ENCODE measurements at places on chromosomes 16 and 17.

GRCh38 chr16:10994571-10994970, 50.2 kb downstream of the CLEC16A start:
- no peak for DNase-seq

DNA sequence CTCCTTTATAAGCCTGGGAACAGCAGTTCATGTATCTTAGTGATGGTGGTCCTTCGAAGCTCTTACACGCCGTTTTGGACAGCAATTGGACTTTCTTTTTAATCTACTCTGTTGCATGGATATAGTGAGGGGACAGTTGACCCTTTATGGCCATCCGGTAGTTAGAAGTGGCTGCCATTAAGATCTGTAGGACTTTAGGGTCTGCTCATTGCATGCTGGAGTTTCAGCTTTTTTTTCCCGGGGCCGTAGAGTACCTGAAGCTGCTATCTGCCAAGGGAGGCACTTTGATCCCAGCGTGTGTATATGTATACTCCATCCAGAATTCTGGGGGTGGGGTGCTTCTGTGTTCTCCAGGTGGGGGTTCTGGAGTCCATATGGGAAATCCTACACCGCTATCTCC, 1.2 kb downstream of the CYB5D1 start:
- no peak for DNase-seq

DNA sequence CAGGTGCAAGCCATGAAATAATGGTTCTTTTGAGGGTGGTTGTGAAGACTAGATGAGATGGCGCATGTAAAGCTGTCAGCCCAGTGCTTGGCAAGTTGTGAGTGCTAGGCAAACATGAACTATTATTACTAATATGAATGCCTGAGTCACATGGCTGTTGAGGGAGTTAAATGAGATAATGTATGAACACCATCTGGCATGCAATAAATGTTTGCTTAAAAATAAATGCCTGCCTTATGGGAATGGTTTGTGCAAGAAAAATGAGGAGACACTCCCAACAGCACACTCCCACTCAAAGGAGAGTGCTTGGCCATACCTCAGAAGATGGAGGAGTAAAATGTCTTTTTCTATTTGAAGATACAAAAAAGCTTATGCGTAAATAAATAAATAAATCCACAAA, 3.6 kb downstream of the MAPK3 start:
- DNase-seq: no peak

GRCh38 chr17:58370309-58370708, 18.3 kb upstream of the SUPT4H1 start:
- no peak for DNase-seq

DNA sequence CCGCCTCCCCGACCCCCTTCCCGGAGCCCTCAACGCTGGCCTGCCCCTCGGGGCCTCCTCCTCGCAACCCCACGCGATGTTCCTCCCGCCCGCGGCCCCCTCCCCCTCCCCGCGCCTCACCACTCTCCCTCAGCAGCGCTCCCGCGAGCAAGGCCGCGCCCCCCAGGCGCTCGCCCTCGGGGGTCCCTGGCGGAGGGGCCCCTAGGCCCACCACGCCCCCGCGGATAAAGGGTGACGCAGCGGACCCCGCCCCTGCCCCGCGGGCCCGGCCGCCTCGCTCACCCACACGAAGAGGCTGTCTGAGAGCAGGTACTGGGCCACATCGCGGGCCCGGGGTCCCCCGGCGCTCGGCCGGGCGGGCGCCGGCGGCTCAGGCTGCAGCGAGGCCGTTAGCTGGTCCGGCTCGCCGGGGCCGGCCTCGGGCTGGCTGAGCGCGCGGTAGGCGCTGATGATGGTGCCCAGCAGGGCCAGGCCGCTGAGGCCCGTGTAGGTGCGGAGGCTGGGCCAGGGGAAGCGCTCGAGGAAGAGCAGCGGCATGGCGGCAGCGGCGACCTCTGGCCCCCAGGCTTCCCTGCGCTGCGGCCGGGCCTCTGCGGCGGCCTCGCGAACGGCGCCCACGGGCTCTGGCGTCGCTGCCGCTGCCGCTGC, 430 bp downstream of the AMFR start:
- no peak for DNase-seq

- no peak for DNase-seq
Observed at GRCh38 chr17:7932483-7932891, 481 bp downstream of the CNTROB start.

DNA sequence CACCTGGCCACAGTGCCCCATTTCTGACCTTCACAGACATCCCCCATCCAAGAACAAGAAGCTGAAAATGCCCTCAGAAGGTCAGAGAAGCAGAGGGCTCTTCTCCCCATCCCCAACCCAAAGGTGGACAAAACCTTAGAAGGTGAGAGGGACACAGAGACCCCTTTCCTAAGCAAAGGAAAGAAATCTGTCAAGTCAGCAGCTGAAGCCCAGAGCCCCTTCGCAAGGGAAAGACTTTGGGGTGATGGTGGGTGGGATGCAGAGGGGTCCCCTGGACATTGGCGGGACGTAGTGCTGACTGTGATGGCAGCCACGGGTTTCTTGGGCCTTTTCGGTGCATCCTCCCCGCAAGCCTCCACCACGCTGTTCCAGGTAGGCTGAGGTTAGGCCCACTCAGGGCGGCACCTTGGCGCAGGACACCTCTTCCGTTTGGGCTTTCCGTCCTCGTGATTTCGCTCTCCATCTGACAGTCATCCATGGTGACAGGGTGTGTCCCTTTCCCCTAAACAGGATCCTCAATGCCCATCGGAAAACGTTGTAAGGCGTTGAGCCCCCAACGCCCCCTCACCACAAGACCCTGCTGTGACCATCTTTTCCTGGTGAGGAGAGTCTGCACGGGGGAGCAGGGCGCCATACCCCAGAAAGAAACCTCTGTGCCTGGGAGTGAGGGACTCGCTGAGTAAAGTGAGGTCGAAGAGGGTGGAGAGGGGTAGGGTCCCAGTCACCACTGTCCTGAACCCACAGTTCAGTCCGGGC, 10.7 kb upstream of the GSDMA start:
- DNase-seq: no peak

DNA sequence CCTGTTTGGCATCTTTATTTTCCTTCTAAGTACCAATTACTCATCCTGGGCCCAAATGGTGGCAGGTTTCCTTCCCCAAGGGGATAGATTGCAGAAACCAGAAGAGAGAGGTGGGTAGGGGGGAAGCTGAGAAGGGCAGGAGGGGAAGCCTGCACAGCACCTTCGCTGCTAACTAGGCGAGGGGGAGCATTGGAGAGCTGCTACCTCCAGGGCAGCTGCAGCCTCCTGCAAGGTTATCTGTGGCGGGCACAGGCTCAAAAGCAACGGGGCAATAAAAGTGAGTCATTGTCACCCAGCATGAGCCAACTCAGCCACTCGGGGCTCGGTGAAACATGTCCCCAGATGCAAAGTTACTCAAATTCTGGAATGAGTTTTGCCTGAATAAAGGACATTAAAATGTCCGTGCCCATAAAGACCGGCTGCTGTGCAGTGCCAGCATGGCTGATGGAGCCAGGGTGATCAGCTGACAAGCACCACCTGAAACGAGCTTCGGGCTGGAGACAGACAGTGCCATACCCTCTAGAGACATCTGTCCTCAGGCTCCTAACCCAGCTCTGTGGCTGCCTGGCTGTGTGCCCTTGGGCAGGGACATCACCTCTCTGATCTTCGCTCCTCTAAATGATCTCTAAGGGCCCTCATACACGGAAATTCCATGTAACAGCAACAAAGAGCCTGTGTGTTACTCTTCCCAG, 68.1 kb upstream of the GRIN2A start:
- no peak for DNase-seq

GRCh38 chr17:42985225-42985624, 4.9 kb downstream of the RUNDC1 start:
- DNase-seq: no peak

GRCh38 chr17:17433000-17433703, 43.6 kb upstream of the MED9 start:
- no peak for DNase-seq

DNA sequence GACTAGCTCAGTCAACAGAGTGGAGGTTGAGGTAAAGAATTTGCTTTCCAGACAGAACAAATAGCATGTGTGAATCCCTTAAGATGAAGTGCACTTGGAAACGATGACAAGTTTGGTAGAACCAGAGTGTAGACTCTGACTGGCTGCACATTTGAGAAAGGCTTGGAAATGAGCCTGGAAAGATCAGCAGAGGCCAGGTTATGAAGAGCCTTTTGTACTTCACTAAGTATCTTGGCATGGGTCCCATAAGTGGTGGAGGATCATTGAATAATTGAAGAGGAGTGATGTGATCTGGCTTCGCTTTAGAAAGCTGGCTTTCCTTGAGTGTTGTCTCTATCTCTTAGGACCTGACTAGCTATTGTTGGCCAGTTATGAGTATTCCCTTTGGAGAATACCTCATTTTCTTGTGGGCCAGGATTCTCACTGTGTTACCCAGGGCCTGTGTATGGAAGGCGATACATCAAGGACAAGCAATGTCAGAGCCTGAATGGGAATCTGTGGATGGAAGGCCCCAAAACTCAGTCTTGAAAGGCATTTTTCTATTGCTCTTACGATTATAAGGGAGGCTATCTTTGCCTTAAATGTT, 329.8 kb downstream of the UTP18 start:
- no peak for DNase-seq

GRCh38 chr17:10161386-10161785, 37.0 kb downstream of the GAS7 start:
- DNase-seq: no peak

DNA sequence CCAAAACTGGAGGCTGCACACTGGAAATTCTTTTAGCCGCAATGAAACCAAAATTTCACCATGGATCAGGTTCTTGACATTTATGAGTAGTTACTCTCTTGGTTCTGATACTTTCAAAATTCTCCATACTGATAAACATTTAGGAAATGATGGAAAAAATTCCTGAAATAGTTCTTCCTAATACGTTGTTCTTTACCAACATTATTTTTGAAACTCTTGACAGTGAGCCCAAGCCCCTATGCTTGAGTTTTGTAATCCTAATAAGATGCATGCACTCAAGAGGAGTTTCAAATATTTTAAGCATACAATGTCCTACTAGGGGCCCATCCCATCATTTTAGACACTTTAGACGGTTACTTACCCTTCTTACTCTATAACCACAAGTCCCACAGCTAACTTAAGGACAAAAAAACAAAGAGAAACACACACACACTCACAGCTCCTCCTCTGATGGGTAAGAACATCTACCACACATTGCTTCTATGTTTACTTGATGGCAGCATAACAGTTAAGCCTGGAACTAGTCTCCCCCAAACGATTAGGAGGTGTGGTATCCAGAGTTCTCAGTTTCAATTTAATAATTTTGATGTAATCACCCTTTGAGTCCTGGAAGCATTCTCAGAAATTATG, 3.7 kb downstream of the VEZF1 start:
- no peak for DNase-seq

- no peak for DNase-seq
Observed at GRCh38 chr17:10062691-10063385, 135.6 kb downstream of the GAS7 start.

- DNase-seq: no peak
Observed at GRCh38 chr16:72560617-72561016, 388.7 kb upstream of the PMFBP1 start.

GRCh38 chr17:34797720-34798119, 163.5 kb downstream of the CCT6B start:
- peak; percentile 29 for DNase-seq

DNA sequence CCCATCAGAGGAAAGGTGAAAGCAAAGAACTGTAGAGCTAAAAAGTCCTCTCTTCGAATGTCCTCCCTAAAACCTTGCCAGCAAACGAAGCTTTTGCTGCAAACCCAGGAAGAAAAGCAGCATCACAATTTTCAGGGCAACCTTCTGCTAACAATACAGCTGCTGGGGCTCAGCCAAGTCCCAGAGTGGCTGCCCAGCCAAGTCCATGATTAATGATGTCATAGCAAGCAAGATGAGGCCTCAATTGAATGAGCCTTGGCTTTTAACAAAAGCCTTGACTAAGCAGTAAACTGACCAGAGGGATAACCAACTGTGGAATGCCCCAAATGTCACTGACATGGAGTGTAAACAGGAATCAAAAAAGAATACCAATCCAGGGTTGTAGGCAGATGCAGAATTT, 342.7 kb downstream of the PMP22 start:
- no peak for DNase-seq

- no peak for DNase-seq
Observed at GRCh38 chr17:74632617-74633016, 9.1 kb upstream of the CD300E start.

DNA sequence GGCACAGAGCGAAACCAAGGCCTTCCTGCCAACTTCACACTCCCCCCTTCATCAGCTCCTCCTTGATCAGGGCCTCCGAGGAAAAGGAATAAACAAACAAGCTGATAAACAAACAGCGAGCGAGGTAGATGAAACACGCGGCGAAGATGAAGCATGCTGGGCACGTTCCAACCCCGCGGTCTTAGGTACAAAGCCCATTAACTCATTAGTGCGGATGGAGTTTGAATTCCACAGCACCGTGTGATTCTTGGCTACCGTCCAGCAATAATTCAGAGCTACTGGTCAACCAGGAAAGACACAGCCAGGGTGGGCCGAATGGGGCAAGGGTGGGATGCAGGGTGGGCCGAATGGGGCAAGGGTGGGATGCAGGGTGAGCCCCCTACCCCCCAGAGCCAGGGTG, 67.3 kb downstream of the RBFOX3 start:
- no peak for DNase-seq

GRCh38 chr17:45731459-45731858, 52.7 kb upstream of the CRHR1 start:
- no peak for DNase-seq

DNA sequence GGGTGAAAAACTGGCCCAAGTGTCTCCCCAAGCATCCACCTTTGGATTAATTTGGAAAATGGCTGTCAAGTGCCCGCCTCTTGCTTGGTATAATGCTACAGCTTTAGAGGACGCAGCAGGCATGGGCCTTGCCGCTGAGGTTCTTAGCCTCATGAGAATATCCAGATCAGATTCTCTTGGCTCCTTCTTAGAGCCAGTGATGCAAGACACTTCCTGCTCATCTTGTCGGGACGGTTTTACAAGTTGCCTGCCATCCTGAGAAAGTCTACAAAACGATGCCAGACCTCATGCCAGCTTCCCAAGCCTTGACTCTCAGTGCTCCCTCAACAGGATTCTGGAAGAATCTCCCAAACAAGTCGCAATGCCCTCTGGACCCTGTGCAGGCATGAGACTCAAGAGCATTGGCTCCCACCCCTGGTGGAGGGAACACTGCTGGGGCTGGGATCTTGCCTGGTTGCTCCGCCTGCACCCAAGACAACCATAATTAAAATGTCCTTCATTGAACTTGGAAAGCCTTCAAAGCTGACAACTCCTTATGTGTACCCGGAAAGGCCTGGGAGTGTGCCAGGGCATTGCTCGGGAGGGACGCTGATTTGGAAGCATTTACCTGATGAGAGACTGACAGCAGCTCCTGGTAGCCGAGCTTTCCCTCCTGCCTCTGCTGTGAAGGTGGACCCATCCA, 25.8 kb upstream of the STH start:
- DNase-seq: no peak

- peak; percentile 49 for DNase-seq
Observed at GRCh38 chr17:40355123-40355803, 9.3 kb downstream of the GJD3 start.

GRCh38 chr17:62689441-62690167, 62.1 kb downstream of the MRC2 start:
- DNase-seq: no peak

GRCh38 chr16:9102943-9103342, 11.5 kb downstream of the HAPSTR1 start:
- DNase-seq: no peak

- no peak for DNase-seq
Observed at GRCh38 chr16:74732707-74733350, 32.2 kb upstream of the MLKL start.

All from NCI-H460 (cell line).